A549 treated with DMSO at 1 μM for 4 hours (cell line): ENCODE measurements at places on chromosomes 11 and 22. TPM values are rescaled to one million over a fixed set of nuclear protein-coding genes. Genes with fewer than 3 reads are reported as not detected.

The CCDC157 gene
- total RNA-seq, result 2.9 to 3.2 TPM (median 2.9 TPM) in 5 replicates

The DEFB131B gene
- not detected in 5 replicates for total RNA-seq

The MYBPC3 gene
- 0.05 to 0.10 TPM (median 0.07 TPM) in 5 replicates for total RNA-seq

The OR5AL1 gene
- not detected in 5 replicates for total RNA-seq

The GLB1L2 gene
- 2.1 to 2.4 TPM (median 2.2 TPM) in 5 replicates for total RNA-seq

The PKP3 gene
- total RNA-seq, result 31.8 to 41.0 TPM (median 36.8 TPM) in 5 replicates

The ANO9 gene
- total RNA-seq, result 0.52 to 1.3 TPM (median 0.62 TPM) in 5 replicates

The GRM5 gene
- total RNA-seq, result not detected in 5 replicates

The PATE4 gene
- not detected in 5 replicates for total RNA-seq

The MS4A4A gene
- total RNA-seq, result not detected in 5 replicates

The PANX3 gene
- not detected in 5 replicates for total RNA-seq

The OR56A1 gene
- total RNA-seq, result not detected in 5 replicates

The GAL gene
- total RNA-seq, result 11.1 to 22.8 TPM (median 17.5 TPM) in 5 replicates

The MAP6 gene
- 1.4 to 1.9 TPM (median 1.6 TPM) in 5 replicates for total RNA-seq

The CLDN5 gene
- total RNA-seq, result not detected in 5 replicates

The FHIP1B gene
- 13.4 to 17.9 TPM (median 17.2 TPM) in 5 replicates for total RNA-seq

The ANO1 gene
- 0.93 to 1.7 TPM (median 1.1 TPM) in 5 replicates for total RNA-seq

The SCUBE1 gene
- 0.09 to 0.20 TPM (median 0.15 TPM) in 5 replicates for total RNA-seq

The PATE2 gene
- total RNA-seq, result not detected in 5 replicates

The LARGE2 gene
- 1.5 to 3.4 TPM (median 2.5 TPM) in 5 replicates for total RNA-seq

The SAA4 gene
- total RNA-seq, result not detected in 5 replicates

The OPCML gene
- total RNA-seq, result not detected in 5 replicates

The GAL3ST1 gene
- 6.6 to 9.7 TPM (median 8.0 TPM) in 5 replicates for total RNA-seq

The CELSR1 gene
- total RNA-seq, result 26.2 to 29.4 TPM (median 26.5 TPM) in 5 replicates

The TMEM191B gene
- 0.69 to 1.1 TPM (median 0.97 TPM) in 4 of 5 replicates, not detected in the other for total RNA-seq

The CD59 gene
- total RNA-seq, result 718 to 904 TPM (median 814 TPM) in 5 replicates

The BMAL1 gene
- total RNA-seq, result 10.4 to 15.2 TPM (median 14.3 TPM) in 5 replicates

The TMPRSS13 gene
- not detected in 5 replicates for total RNA-seq

The BARX2 gene
- not detected in 5 replicates for total RNA-seq

The DRD4 gene
- 0.17 to 0.43 TPM (median 0.24 TPM) in 5 replicates for total RNA-seq

The TEAD1 gene
- 51.5 to 81.2 TPM (median 73.8 TPM) in 5 replicates for total RNA-seq

The TRPC6 gene
- total RNA-seq, result 0.67 to 1.8 TPM (median 1.4 TPM) in 5 replicates

The CBLIF gene
- not detected in 5 replicates for total RNA-seq

The OR2D2 gene
- not detected in 5 replicates for total RNA-seq

The OR52I1 gene
- total RNA-seq, result not detected in 5 replicates

The CDC45 gene
- total RNA-seq, result 23.5 to 26.4 TPM (median 24.8 TPM) in 5 replicates

The MS4A1 gene
- total RNA-seq, result not detected in 5 replicates

The FGF3 gene
- not detected in 5 replicates for total RNA-seq

The MGAT3 gene
- total RNA-seq, result 0.15 to 0.64 TPM (median 0.45 TPM) in 5 replicates

The DENND6B gene
- total RNA-seq, result 1.9 to 3.2 TPM (median 3.0 TPM) in 5 replicates

The PARVG gene
- not detected in 5 replicates for total RNA-seq

The TTC17 gene
- total RNA-seq, result 31.9 to 34.5 TPM (median 33.1 TPM) in 5 replicates

The GGTLC2 gene
- not detected in 5 replicates for total RNA-seq

The MTNR1B gene
- total RNA-seq, result not detected in 5 replicates

The CARD18 gene
- not detected in 5 replicates for total RNA-seq

The MOGAT2 gene
- total RNA-seq, result 0.05 TPM in 1 of 5 replicates, not detected in the others

The ACRV1 gene
- total RNA-seq, result not detected in 5 replicates
